HS-5 (cell line): ENCODE measurements at places on chromosomes 12 and 14.

GRCh38 chr14:93375673-93376156 is 28.7 kb downstream of the COX8C start:
- DNase-seq: no peak

DNA sequence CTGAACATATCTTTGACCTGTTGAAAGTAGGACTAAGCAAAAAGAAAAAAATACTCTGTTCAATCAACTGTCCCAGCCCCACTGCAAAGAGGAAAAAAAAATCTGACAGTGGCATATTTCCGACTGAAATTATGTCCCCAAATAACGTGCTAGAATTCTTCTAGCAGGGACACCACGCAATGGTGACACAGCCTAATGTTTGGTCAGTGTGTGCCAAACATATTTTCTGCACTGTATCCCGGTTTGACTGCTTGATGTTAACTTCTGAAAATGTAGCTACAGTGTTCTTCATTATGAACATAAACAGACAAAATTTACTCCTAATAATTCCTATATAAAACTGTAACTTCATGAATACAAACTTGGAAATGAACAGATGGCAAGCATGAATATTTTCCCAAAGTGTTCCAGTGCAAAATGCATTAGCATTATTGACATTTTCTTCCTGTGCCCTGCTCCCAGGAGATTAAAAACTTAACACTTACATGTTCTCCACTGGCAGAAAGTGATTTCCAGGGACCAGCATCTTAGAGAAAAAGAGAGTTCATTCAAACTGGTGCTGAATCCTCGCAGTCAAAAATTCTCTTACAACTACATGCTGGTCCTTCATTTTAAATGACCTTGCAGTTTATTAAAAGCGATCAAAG is 72.4 kb upstream of the SYT1 start:
- DNase-seq: no peak

- DNase-seq: no peak
These were observed 111.9 kb downstream of the HMGA2 start for GRCh38 chr12:65935906-65936901.

- no peak for DNase-seq
These were observed 70.6 kb upstream of the SLC24A4 start for GRCh38 chr14:92252323-92252722.

- DNase-seq: no peak
These were observed 4.6 kb downstream of the AQP2 start for GRCh38 chr12:49954863-49955830.

GRCh38 chr14:94926176-94926575 is 156.3 kb upstream of the GSC start:
- no peak for DNase-seq

GRCh38 chr14:55577229-55577628 is 2.8 kb upstream of the KTN1 start:
- DNase-seq: no peak

- no peak for DNase-seq
These were observed 12.5 kb downstream of the SYT10 start for GRCh38 chr12:33427071-33427470.

DNA sequence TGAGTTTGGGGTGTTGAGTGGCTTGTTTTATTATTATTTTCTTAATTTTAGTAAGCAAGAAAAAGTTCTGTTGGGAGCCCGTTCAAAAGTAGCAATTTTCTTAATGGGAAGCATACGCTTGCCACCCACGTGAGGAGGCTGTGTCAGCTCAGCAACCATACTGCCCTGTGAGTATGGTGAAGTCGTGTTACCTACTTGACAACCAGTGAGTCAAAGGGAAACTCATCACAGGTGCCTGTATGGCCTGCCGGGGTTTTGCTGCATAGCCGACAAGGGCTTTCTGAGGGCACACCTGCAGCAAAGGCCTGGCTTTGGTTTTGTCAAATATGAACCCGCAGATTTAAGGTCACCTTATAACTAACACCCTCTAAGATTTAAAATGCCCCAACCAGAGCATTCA is 31.1 kb downstream of the PITPNM2 start:
- no peak for DNase-seq

GRCh38 chr12:6376079-6376869 is 911 bp upstream of the SCNN1A start:
- DNase-seq: no peak

GRCh38 chr12:25972783-25973182 is 14.3 kb downstream of the RASSF8 start:
- DNase-seq: no peak

DNA sequence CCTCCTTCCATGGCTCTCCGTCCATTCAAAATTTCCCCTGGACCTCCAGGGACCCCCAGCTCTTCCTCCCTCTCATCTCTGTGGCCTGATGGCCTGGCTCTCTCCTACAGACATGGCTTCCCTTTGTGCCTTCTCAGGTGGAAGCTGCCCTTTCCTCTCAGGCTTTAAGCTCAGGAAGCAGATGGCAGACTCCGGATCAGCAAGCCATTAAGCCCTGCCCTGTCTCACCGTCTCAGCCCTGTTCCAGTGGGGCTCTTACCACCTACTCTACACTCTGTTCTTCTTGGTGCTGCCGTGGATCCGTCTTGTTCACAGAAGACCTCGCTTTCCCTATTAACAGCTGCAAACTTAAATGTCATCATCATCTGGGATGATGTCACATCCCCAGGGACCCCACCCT is 33.1 kb downstream of the NPC2 start:
- no peak for DNase-seq

DNA sequence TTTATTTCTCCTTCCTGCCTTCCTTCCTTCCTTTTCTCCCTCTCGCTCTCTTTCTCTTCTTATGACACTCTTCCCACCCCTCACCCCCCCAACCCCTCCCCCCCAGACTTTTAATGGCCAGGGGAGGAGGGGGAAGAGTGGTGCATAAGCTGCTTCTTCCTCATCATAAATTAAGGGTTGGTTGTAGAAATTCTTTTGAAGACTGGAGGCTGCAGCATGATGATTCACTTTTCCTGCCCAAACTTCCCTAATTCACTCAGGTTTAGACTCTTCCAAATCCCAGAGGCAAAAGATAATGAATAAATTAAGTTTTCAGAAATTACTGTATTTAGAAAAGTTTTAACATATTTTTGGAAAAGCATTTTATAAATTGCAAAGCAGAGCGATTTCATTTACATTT is 58.2 kb downstream of the GRIP1 start:
- DNase-seq: no peak

DNA sequence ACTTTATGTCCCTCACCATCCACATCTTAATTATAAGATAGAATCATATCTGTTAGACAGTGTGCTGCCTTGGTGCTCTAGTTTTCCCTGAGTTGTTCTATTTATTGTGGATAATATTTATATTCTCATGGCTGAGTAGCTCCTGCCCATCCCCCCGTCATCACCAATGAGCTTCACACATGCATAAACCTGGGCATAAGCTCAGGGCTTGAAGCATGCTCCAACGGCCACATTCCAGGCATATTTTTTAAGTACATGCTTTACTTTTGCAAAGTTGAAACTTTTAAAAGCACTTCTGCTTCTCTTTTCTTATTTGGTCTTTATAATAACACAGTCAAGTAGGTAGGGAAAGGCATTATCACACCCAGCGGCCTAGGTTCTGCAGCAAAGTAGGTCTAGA is 3.4 kb upstream of the FBXO34 start:
- DNase-seq: no peak

DNA sequence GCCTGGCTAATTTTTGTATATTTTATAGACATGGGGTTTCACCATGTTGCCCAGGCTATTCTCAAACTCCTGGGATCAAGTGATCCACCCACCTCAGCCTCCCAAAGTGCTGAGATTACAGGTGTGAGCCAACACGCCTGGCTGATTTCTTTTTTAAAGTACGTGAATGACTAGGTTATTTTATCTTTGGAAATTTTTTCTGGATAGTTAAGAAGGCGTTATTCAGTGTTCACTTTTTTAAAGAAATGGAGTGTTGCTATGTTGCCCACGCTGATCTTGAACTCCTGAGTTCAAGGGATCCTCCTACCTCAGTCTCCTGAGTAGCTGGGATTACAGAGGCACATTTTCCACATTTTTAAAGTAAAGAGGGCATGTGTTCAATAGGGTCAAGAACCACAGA is 58.6 kb downstream of the SVOP start:
- DNase-seq: no peak

GRCh38 chr14:69693145-69693544 is 73.8 kb upstream of the SRSF5 start:
- DNase-seq: no peak

DNA sequence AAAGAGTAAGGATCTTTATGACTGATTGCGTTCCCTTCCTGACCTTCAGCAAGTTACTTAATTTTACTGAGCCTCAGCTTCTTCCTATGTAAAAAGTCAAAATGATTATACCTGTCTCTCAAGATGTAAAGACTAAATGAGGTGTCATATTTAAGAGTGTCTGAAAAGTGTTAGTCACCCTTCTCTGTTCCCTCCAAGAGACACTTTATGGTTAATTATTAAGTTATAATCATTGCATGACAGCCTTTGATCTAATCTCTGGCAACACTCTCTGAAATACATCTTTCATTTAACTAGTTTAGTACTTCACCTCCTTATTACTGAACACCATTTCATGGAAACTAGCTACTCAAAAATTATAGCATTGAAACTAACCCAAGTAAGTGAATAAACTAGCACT is 54.8 kb downstream of the BMAL2 start:
- DNase-seq: no peak

DNA sequence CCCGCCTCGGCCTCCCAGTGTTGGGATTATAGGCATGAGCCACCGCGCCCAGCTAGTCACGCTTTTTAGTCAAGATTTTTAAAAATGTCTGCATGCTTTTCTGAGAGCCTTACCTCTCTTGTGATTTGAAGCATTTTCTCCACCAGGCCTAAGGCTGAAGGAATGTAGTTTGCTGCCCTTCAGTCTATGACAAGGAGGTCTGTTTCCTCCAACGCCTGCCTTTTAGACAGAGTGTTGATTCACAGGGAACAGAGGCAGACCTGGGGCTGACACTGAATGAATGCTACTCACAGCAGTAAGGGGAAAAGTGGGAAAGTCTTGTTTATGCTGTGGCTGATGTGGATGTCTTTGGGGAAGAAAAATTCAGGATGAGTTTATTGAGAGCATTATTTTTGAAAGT is 27.2 kb upstream of the MDM2 start:
- DNase-seq: no peak
